ENCODE measurements at places on chromosomes 6 and 20.

DNA sequence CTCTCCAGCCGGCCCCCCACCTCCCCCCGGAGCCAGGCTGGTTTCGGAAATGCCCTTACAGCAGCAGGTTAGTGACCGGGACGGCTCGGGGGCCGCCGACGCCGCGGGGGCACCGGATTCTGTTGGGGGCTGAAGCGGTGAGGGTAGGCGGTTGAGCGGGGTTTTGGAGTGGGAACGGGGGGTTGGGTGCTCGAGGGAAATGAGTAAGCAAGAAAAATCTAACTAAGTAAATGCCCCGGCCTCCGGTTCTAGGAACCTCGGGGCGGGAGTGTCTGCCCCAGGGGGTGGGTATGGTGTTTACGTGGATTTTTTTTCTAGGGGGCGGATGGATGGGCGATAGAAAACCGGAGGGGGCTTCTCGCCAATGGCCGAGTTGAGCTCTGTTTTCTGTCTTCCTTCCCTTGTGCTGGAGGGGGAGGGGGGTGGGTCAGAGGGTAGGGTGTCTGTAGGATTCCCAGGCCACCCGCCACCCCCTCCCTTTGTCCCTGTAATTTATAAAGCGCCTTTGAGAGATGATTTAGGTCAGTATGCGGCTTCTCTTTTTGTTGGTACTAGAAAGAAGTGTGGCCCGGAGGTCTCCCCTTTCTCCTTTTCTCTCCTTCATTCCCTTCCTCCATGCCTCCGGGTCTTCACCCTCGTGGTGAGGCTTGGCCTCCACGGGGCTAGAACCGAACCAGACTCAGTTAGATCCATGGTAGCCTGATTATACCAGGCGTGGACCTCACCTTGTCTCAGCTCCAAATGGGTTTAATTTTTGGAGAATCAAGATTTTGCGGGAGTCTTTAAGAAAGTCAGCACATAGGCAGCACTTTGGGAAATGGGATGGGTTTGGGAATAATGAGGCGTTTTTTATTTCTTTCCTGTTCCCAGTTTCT, 2.3 kb downstream of the E2F3 start:
- peak; percentile 26 for DNase-seq

DNA sequence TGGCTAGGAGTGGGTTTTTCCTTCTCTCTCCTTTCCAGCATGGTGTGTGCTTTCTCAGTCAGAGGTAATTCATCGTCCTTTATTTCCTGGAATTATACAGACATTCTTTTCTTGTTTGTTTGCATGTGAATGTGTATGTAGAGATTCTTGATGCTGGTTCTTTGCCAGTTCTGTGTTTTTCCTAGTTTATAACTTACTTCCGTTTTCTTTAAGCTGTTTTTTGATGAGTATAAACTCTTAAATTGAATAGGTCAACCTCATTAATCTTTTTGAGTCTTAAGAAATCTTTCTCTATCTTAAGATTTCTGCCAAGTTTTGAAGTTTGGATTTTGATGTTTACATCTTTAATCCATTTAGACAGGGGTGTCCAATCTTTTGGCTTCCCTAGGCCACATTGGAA, 38.7 kb downstream of the IGF2R start:
- no peak for DNase-seq

- DNase-seq, result peak; percentile 46
Measured at GRCh38 chr6:36594816-36595643, 868 bp downstream of the SRSF3 start.

DNA sequence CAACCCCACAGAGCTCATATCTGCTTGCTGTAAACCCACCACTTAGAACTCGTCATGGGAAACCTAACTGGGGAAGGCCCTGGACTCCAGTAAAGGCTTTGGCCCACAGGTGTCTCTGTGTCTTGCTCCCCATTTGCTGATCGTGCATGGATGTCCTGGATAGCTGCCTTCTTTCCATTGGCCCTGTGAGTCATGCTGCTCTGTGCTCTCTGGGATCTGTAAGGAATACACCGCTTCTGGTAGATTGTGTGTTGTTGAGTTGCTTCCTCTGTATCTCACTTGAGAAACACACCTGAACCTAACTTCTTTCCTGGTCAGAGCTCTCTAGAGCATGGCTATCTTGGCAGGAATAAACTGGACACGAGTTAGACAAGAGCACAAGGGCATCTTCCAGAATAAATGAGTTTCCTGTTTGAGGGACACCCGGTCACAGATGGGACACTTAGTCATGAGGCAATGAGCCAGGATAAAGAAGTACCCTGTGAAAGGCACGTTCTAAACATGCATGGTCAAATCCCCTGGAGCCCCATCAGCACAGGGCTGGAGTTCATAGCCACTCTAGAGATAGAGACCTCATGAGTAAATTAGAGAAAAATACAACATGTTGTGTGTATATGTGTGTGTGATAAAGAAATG, 99.6 kb upstream of the TMEM170B start:
- no peak for DNase-seq

- DNase-seq, result no peak
Measured at GRCh38 chr6:159117563-159117962, 51.6 kb upstream of the FNDC1 start.

- no peak for DNase-seq
Measured at GRCh38 chr6:70124882-70125545, 177.9 kb downstream of the COL9A1 start.

- DNase-seq, result no peak
Measured at GRCh38 chr20:20224806-20225205, 143.1 kb upstream of the INSM1 start.

GRCh38 chr6:151191527-151191926, 48.2 kb upstream of the AKAP12 start:
- no peak for DNase-seq

- DNase-seq, result no peak
Measured at GRCh38 chr6:30135757-30136156, at the start of gene TRIM40. Gene TRIM40 (plus strand): TSS chr6:30136140. CDS start chr6:30137037, 897 bp downstream.

GRCh38 chr6:170313716-170314295, 7.2 kb downstream of the FAM120B start:
- DNase-seq, result no peak

GRCh38 chr6:137133122-137133521, 40.3 kb downstream of the IL22RA2 start:
- no peak for DNase-seq

GRCh38 chr6:168138436-168138835, 59.4 kb upstream of the FRMD1 start:
- DNase-seq, result no peak

- DNase-seq, result no peak
Measured at GRCh38 chr6:93165850-93166430, 253.4 kb downstream of the EPHA7 start.

- no peak for DNase-seq
Measured at GRCh38 chr6:47187893-47188587, 121.7 kb downstream of the TNFRSF21 start.

GRCh38 chr6:145267076-145267867, 468.0 kb downstream of the EPM2A start:
- no peak for DNase-seq

DNA sequence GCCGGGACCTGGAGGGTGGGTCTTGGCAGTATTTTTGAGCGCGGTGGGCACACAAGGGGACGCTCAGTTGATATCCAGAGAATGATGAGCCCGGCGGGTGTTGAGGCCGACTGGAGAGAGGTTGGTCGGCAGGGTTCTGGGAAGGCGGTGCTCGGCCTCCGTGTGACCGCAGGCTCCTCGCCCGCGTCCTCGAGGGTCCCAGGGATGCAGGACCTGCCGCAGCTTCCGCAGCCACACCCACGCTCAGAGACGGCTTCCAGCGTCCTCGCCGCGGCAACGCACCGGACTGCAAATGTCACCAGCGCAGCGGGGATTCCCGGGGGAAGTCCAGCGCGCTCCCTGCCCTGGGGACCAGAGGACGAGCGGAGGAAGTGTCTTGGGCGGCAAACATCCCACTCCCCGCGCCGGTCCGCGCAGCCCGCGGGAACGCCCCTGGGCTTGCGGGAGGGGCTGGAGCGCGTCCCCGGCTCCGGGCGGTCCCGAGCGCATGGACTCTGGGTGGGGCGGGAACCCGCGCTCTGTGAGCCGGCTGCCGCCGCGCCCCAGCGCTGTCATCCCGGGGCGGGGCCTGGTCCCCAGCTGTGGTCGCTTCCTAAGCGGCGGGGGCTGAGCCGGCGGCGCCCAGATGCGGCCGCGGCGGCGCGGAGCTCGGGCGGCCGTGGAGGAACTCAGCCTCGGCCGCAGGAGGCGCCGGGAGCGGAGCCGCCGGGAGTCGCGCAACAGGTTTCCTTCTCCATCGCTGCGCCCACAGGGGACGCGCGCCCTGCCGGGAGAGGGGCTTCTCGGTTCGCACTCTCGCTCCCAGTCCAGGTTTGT, at the start of gene STX11:
Gene STX11 (plus strand): TSS at position 624 of the 816 bp plus-strand sequence. CDS start 36,111 bp downstream, outside the sequence.
- no peak for DNase-seq

DNA sequence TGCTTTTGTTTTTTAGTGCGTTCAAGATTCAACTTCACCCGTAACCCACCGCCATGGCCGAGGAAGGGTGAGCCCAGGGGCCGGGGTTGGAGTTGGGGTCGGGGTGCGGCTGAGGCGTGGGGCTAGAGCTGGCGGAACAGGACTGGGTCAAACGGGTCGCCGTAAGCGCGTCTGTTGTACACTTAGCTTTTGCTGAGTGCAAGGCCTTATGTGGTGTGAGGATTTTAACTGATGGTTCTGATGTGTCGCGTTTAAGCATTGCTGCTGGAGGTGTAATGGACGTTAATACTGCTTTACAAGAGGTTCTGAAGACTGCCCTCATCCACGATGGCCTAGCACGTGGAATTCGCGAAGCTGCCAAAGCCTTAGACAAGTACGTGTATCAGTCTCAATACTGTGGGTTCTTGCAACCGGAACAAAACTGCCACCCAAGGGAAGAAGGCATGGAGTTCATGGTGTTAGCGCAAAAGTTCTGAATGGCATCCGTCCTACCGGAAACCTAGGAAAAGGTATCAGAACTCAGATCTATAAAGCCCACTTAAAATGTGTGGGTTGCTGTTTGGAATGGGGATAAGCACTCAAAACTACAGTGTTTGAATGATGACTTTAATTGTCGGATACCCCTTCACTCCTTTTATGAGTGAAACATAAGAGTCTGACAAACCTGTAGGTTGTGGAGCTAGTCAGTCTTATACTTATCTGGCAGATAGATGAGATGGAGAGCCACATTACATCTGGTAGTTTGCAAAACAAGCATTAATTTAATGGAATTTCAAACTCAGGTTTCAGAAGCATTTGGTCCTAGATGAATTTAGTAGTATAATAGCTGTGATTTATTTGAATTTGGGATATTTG, 574 bp downstream of the RPS12 start:
- DNase-seq, result no peak

- no peak for DNase-seq
Measured at GRCh38 chr6:125182237-125183008, 28.9 kb downstream of the TPD52L1 start.

GRCh38 chr6:41826343-41827022, 39.0 kb downstream of the TOMM6 start:
- DNase-seq, result no peak

DNA sequence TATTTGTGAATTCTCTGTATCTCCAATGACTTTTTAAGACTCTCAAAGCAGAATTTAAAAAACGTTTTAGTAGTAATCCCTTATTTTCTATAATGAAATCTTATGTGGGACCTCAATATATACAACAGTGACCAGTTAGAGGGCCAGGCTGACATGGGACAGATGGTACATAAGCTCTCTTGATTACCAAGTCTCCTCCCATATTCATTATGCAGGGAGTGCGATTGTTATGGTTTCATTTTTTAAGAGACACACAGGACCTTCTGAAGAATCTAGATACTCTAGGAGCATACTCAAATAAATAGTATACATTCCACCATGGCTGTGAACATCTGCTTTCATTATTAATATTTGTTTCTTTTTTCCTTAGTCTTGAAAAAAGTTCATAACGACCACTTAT, 43.5 kb downstream of the GCLC start:
- no peak for DNase-seq

- DNase-seq, result no peak
Measured at GRCh38 chr6:156859686-156860085, 82.5 kb downstream of the ARID1B start.

All from head of caudate nucleus (tissue), 42 donors.